ENCODE measurements at places on chromosomes 2 and 18.

GRCh38 chr2:159427048-159427447 is 140.5 kb upstream of the WDSUB1 start:
- no peak for DNase-seq

- DNase-seq: no peak
These were observed 12.5 kb upstream of the HK2 start for GRCh38 chr2:74821177-74822126.

DNA sequence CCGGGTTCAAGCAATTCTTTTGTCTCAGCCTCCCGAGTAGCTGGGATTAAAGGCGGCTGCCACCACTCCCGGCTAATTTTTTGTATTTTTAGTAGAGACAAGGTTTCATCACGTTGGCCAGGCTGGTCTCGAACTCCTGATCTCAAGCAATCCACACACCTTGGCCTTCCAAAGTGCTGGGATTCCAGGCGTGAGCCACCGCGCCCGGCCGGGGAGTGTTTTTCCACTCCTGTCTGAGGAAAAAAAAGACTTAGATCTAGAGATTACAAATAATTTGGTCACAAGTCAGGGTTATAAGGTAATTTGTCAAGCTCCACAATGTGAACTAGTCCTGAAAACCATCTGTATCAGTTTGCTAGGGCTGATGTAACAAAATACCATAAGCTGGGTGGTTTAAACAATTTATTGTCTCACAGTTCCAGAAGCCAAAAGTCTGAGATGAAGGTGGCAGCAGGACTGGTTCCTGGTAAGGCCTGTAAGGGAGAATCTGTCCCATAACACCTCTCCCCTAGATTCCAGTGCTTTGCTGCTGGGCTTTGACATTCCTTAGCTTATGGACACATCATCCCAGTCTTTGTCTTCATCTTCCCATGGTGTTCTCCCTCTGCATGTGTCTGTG is 40.7 kb upstream of the SP3 start:
- no peak for DNase-seq

- no peak for DNase-seq
These were observed 112.4 kb downstream of the DCC start for GRCh38 chr18:52452427-52452826.

GRCh38 chr18:3107740-3108151 is 94.8 kb upstream of the LPIN2 start:
- DNase-seq: no peak

GRCh38 chr2:44211183-44211582 is 42.5 kb downstream of the PPM1B start:
- no peak for DNase-seq

GRCh38 chr18:38427234-38427633 is 861.6 kb upstream of the CELF4 start:
- DNase-seq: no peak

Measured in stimulated activated CD4-positive, alpha-beta T cell treated with anti-CD3 and anti-CD28 coated beads, Interleukin-4, amount 100 ng/mL, for 48 hours (primary cell).